NCI-H2227 treated with DMSO at 0.1 percent for 48 hours (cell line): ENCODE measurements at places on chromosomes 2 and 18.

- DNase-seq = no peak
These were observed 116.9 kb downstream of the NR4A2 start for GRCh38 chr2:156215656-156216055.

DNA sequence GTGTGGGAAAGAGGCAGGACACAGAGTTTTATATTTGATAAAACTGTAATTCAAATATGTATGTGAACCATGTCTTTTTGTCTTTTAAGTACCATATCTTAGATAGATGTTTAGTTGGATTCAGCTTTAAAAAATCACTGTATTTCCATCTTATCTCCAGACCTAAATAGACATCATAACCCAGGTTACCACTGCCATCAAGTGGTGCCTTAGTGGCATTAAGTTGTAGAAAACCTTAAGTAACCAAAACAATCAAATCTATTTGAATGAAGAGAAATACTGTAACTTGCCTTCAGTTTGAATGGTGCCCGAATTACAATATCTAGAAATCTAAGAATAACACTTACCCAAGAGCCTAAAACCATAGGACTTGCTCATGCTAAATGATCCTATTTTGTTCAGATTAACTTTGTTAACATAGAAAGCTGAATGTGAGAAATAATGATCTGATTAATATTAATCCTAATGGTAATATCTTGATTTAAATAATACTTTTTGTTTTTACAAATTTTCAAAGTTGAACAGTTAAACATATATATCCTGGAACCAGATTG, 92.5 kb upstream of the MAP2 start:
- DNase-seq = peak; percentile 70

DNA sequence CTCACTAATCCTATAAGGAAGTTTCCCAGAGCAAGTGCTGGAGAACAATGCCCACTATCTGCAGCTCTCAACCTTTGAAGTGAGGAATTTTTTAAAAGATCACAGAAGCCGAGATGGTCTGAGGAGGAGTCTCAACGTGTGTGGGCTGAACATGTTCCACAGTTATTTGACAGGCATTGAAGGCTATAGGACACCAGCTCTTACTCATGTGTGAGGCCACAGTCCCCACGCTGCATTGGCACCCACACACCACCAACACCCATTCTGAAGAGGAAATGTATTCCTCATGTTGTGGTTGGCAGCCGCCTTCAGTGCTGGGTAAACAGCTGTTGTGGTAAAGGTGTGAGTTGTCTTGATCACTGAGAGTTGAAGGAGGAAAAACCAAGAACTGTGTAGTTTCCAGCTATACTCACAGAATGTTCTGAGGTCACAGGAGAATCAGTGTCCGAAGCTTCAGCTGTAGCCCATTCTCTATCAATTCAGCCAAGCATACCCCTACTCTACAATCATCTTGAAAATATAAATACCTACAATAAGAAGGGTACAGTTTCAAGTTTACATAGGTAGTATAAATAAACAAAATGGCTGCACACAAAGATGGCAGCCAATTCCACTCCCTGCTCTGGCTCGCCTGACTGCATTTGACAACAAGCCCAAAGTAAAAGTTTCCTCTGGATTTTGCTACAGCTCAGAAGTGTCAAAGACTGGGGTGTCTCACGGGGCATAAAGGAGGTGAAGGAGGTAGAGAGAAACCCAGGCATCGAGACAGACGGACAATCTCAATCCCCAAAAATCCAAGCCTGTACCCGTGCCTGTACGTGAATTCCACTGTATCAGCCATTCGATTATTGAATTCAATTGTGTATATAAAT, 12.1 kb downstream of the CD226 start:
- DNase-seq = no peak

- no peak for DNase-seq
These were observed 84.9 kb downstream of the DGKD start for GRCh38 chr2:233439191-233439590.

DNA sequence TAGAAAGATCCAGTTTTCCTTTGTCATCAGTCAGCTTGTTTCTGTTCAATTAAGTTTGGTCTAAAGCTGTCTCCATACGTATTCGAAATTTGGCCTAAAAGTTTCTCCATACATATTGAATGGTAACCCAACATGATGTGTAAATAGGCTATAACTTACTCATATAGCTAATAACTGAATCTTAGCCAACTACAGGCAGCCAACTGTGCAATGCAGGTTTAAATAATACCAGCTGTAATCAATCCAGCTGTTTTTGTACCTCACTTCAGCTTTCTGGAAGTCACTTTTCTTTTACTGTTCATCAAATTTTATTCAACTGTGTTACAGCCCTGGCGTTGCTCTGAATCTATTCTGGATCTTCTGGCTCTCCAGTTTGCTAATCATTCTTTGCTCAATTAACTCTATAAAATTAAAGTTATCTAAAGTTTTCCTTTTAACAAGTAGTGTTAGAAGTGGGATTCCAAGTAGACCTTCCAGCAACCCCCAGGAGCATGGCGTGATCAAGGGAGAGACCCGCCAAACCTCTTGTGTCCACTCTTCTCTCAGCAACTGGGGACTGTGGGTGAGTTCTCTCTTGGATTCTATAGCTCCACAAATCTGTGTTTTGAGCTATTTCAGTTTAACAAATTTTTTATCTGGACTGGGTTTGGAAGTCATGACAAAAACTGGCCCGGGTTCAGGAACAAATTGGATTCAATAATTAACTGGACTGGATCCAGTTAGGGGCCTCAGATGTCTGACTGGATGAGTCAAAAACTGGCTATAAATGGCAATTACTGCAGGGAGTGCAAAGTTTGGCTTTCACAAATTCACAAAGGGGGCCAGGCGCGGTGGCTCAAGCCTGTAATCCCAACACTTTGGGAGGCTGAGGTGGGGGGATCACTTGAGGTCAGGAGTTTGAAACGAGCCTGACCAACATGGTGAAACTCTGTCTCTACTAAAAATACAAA, 329.7 kb upstream of the ST6GAL2 start:
- no peak for DNase-seq

- no peak for DNase-seq
These were observed 58.7 kb downstream of the SLC25A12 start for GRCh38 chr2:171835386-171835785.

DNA sequence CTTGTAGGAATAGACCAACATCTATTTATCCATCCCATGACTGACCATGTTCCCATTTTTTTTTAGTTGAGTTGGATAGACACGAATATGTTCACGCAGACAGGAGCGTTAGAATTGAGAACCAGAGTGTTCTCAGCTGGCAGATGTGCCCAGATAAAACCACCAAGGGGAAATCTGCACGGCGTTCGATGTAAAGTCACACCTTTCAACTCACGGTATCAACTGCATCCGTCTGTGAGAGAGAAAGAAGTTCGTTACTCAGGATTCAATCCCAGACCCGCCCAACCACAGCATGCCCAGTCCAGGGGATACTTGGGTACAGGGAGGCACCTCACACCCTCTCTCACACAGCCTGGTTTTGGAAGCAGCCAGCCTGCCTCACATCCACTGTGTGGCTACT, 26.1 kb downstream of the MAL start:
- no peak for DNase-seq

- no peak for DNase-seq
These were observed 80.0 kb downstream of the COPS8 start for GRCh38 chr2:237165405-237166276.

- DNase-seq = no peak
These were observed 34.9 kb upstream of the CYP26B1 start for GRCh38 chr2:72182547-72182946.

GRCh38 chr2:147440734-147441133, 404.1 kb upstream of the ACVR2A start:
- no peak for DNase-seq

DNA sequence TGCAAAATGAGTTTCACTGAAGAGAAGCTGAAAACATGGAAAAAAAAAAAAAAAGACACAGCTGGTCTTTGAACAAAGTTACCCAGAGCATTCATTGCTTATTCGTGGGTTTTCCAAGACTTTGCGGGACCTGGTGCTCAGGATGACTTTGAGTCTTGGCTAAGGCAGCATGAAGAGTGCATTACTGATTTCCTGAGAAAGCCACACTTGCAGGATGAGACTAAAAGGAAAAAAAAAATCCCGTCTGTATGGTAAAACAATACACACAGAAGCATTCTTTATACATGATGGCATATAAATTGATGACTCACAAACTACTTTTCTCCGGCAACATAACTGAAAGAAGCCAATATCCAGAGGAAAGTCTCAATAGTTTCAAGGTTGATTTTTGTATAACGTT, 195.4 kb downstream of the SPP2 start:
- DNase-seq = no peak

GRCh38 chr2:49770919-49771318, 616.6 kb upstream of the FSHR start:
- no peak for DNase-seq

GRCh38 chr18:8946066-8946838, 156.2 kb upstream of the NDUFV2 start:
- no peak for DNase-seq

GRCh38 chr2:127054604-127054930, 52.4 kb downstream of the BIN1 start:
- no peak for DNase-seq

DNA sequence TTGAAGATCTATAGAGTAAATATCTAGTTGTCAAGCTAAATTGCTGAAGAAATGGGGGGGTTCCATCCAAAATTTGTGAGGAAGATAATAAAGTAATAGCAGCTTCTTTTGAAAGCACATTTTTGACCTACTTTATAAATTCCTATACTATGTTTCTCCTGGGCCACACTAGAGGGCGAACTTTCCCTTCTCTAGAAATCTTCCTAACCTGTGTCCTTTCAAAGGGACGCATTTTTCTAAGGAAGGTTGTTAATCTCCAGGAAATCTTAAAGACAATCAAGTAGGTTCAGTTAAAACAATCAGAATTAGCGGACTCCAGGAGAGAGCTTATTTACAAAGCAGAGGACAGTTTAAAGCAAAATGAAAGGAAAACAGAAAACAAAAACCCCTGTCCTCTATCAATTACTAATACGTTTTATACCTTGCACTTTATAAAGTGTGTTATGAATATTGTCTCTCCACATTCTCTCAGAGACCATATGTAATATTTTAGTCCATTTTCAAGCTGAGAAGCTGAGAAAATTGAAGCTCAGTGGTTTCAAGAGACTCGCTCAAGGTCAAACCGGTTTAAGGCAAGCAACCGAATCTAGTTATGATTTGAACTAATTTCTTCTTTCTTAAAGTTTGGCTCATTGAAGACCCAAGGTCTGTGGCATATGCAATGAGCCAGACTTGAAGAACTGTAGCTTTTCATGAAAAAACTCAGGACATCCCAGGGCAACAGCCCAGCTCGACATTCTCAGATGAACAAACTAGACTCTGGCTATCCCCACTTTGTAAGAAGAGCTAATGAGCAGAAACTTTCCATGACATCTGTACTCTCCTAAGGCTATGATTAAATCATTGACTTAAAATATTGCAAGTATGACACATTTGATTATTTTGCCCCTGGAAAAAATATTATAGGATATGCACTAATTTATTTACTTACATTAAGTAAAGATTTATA, 273.6 kb downstream of the PAX3 start:
- peak; percentile 21 for DNase-seq

- DNase-seq = no peak
These were observed 93.8 kb upstream of the LDAH start for GRCh38 chr2:20916604-20917286.

DNA sequence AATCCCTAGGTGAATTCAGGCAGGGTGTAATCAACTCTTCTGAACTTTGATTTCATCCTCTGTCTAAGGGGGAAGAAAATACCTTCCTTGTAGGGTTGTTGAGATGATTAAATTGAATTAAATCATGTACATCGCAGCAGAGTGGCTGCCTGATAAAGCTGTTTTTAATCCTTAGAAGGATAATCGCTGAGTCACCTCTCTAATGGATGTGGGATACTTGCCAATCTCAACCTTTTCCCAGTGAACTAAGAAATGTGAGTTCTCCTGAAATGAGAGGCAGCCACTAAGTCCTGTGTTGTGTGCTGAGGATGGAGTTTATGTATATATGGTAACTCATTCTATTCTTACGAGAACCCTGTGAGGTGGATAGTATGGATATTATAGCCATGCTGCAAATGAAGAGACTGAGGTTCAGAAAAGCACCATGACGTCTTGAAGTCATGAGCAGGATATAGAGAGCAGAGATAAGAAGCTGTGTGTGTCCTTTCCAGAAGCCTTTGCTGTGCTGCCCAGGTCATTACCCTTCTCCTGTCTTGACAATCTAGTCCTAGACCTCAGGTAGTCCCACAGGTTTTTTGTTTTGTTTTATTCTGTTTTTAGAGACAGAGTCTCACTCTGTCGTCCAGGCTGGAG, 93.3 kb downstream of the HNRNPLL start:
- no peak for DNase-seq

DNA sequence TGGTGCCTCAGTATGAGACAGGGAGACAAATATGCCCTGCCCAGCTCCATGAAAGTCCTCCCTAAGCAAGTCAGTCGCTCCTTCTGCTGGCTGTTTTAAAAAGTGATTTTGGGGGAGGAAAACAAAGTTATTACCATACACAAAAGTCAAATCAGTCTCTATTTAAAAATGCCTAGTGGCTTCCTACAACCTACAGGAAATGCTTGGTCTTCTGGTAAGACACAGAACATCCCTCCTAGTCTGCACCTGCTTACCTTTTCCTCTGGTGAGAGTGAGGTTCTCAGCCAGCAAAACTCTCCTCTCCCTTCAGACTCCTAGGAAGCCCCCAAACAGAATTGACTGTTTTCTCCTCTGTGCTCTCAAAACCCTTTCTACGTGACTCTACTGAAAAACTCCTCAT, 13.5 kb downstream of the CMPK2 start:
- DNase-seq = no peak

DNA sequence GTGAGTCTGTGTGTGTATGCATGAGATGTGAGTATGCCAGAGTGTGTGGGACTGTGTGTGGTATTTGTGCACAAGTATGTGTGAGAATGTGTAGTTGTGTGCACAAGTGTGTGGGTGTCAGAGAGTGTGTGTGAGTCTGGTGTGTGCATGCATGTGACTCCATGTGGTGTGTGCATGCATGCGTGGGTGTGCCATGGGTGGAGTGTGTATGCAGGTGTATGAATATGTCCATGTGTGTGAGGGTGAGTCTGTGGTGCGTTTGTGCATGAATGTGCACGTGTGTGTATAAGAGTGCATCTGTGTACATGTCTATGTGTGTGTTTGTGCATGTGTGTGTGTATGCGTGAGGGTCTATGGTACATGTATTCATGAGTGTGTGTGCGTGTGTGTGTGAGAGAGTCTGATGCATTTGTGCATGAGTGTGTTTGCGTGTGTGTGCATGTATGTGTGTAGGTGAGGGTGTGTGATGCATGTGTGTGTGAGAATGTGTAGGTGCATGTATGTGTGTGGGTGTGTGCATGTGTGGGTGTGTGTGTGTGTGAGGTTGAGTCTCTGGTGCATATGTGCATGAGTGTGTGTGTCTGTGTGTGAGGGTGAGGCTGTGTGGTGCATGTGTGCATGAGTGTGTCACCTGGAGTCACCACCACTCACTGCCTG, 226.8 kb downstream of the LDLRAD4 start:
- DNase-seq = no peak

GRCh38 chr2:165420231-165420630, 49.3 kb upstream of the CSRNP3 start:
- no peak for DNase-seq

DNA sequence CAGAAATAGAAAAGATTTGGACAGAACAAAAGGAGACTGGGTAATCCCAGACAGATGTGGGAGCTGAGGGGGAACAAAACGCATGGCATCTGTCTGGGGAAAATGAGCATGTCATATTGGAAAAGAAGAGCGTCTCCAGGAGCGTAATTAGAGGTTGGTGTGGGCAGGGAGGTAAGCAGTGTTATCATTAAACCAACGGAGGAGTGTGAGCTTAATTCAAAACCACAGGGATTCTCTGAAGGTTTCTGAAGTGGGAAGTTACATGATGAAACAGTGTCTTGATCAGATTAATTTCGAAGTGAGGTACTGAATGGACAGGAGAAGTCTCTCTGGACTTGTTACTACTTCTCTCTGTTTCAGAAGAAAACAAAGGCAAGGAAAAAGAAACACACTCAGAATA, 53.3 kb downstream of the DTNB start:
- DNase-seq = peak; percentile 89
